Vagina (tissue), 2 donors: ENCODE measurements at places on chromosomes 16 and 17.

GRCh38 chr16:57226701-57227621 is 18.1 kb upstream of the ARL2BP start:
- DNase-seq, result no peak

DNA sequence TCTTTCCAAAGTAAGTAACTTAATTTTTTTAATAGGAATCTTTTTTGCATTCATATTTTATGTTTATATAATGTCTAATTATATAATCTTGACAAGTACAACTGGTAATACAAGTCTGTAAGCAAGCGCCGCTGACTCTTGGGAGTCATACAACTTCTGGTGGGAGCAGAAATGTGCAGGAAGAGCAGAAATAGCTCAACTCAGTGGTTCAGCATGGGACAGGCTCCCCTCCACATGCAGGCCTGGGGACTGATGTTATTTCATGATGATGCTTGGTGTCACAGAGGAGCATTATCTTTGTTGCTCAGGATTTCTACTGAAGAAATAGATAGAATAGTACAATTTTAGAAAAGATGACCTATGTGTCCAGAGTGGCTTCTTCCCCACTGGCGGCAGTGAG is 10.7 kb downstream of the UQCRC2 start:
- DNase-seq, result no peak

- DNase-seq, result no peak
Observed at GRCh38 chr17:40355123-40355803, 9.3 kb downstream of the GJD3 start.

DNA sequence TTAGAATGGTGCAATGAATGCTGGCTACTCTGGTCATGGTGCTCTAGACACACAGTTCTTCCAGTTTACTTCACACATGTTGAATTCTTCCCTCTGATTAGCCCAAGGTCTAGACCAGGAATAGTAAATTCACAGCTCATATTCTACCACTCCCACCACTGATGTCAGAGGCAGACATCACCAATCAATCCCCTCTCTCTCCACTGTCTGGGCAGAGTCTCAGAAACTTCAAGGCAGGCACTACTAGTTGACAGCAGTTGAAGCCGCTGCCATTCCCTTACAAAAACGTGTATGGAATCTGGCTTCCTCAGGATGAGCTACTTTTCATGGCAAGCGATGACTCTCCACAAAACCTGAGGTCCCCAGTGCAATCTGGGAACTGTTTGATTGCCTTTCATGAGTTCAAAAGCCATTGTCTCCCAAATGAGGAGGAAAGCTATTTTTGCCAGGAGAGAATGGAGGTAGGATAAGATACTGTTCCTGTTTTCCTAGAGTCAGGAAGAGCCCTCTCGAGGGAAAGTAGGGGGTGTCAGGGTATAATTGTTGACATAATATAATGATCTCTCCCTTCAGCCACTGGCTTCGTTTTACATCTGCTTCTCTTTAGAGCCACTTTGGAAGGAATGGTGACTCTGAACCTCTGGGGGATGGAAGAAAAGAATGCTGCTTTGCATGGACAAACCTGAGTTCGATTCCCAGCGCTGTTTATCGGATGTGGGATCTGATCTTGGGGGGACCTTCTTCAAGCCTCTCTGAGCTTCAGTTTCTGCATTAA is 90.0 kb downstream of the FOXL1 start:
- DNase-seq, result no peak

- no peak for DNase-seq
Observed at GRCh38 chr16:68236826-68237242, 907 bp upstream of the ESRP2 start.

DNA sequence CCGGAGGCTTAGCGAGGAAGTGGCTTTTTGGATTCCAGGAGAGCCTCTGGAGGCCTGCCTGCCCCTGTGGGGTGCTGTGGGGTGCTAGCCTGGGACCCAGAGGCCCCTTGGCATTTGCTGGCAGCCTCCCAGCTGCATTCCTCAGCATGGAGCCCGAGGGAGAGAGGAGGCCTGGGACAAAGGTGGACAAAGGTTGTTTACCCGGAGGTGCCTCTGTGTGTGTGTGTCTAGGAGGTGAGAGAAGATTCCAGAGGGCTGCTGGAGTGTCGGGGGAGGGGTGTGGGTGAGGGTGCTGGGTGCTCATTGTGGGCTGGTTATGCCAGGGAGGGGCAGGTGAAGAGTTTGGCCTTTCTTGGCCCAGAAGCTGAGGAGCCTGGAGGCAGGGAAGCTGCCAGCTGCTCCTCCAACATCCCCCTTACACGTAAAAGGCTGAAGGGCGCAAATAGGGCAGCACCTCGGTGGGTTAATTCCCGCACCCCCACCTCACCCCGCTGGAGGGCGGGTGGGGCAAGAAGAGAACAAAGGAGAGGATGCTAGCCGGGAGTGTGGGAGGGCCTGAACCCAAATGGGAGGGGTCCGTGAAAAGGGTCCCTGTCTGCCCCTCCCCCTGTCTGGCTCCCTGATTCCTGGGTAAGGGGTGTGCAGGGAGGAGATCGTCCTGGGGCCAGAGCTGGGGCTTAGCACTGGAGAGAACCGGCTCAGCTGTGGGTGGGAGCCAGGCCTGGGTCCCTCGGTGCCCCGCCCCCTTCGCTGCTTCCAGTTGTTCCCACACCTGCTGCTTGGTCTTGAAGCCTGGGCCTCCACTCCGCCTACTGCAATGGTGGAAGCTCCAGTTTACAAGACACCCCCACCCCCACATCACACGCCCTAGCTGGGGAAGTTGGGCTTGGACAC is 9.9 kb downstream of the HEXIM2 start:
- no peak for DNase-seq

- DNase-seq, result no peak
Observed at GRCh38 chr17:3961564-3962047, 2.6 kb downstream of the ATP2A3 start.

- DNase-seq, result no peak
Observed at GRCh38 chr16:12999368-12999767, 98.0 kb downstream of the SHISA9 start.

- no peak for DNase-seq
Observed at GRCh38 chr17:61284174-61284573, 115.5 kb upstream of the TBX2 start.

- no peak for DNase-seq
Observed at GRCh38 chr16:84913315-84913714, 93.5 kb downstream of the CRISPLD2 start.

DNA sequence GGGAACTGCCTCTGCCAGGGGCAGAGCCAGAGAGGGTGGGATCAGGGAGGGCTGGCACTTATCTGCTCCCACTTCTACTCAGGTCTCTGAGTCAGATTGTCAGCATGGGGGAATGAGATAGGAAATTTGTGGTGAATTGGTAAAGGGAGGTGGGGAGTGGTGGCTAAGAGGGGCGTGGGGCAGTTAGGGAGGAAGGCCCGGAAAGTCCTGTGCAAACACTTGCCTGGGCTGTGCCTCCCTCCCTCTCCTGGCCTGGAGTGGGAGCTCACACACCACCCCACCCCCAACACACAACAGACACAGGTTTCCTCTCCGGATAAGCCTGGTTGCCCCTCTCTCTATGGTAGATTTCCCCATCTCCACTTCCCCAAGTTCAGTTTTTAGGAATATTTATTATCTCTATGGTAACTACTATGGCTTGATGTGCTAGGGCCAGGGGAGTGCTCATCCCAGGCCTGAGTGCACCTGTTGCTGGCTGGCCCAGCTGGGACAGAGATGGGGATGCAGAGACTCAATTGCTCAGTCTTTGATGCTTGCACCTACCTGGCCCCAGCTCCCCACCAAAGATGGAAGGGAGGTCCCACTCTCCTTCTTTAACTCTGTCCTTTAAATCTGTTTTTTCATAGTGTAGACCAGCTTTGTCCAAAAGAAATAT is 2.7 kb downstream of the SPNS2 start:
- DNase-seq, result no peak

DNA sequence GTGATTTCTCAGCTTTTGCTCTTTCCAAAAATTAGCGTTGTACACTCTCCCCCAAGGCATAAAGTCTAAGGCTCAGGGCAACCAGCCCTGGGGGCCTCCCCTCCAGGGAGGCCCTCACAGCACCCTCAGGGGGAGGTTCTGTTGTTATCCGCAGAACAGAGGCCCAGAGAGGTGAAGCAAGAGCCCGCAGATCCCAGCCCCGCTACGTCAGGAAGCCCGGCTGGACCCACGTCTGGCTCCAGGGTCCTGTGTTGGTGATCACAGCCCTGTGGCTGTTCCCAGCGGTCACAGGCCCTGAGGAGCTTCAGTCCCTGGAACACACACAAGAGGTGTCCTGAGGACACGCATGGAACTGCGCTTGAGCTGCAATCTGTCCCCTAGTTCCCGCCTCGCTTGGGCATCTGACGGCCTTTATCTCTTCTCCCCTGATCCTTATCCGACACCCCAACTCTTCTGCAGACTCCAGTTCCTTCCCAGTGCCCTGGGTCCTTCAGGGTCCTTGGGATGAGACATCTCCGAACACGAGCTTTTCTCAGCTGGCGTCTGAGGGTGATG is 1.1 kb upstream of the ZG16B start:
- no peak for DNase-seq

DNA sequence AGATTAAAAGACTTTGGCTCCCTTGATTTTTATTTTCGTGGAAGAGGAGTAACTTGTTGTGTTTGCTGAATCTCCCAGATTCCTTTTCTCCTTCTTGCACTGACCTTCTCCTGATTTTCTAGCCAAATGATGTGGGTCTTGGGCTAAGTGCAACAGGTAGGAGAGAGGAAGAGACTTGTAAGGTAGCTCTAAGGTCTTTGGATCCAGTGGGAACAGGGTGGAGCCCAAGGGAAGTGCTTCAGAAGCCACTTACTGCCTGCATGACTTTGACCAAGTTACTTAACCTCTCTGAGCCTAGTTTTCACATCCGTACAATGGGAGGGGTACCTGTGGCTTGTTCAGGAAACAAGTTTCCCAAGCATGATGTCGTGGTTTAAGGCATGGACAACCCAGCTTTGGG is 111.3 kb upstream of the IRX3 start:
- DNase-seq, result no peak

DNA sequence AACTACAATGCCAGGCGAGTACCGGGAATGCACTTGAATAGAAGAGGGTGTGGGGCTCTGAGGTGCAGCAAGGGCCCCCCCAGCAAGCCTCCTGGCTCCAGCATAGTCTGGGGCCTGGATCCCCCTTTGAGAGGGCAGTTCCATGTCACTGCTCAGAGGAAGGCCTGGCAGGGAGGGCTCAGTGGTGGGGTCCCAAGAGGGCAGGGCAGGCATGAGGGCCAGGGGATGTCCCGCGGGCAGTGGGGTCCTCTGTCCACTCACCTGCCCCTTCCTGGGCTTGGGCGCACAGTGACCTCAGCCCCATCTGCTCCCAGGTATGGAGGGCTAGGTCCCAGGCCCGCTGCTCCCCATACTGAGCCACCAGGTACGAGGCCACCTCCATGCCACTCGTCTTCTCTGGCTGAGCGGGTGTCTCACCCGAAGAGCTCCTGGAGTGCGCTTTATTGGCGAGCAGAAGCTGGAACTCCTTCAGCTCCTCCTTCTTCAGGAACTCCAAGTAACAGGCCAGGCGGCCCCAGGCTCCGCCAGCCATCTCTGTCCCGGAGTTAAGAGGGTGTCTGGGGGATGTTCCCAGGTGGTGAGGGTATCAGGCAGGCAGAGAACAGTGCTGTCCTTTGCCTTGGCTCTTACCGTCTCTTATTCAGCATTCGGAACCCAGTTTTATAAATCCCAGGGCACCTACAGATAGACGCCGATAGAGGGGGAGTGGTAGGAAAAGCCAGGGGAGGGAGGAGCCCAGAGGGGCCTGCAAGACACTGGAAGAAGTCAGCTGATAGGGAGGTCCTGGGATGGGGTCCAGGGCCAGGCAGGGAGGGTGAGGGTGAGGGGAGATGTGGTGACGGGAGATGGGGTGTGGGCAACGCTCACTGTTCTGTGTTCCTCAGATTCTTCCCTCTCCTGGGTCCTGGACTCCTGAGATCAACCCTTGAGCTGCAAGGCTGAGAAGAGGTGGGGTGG is 605 bp downstream of the NLRP1 start:
- DNase-seq, result peak; percentile 89

DNA sequence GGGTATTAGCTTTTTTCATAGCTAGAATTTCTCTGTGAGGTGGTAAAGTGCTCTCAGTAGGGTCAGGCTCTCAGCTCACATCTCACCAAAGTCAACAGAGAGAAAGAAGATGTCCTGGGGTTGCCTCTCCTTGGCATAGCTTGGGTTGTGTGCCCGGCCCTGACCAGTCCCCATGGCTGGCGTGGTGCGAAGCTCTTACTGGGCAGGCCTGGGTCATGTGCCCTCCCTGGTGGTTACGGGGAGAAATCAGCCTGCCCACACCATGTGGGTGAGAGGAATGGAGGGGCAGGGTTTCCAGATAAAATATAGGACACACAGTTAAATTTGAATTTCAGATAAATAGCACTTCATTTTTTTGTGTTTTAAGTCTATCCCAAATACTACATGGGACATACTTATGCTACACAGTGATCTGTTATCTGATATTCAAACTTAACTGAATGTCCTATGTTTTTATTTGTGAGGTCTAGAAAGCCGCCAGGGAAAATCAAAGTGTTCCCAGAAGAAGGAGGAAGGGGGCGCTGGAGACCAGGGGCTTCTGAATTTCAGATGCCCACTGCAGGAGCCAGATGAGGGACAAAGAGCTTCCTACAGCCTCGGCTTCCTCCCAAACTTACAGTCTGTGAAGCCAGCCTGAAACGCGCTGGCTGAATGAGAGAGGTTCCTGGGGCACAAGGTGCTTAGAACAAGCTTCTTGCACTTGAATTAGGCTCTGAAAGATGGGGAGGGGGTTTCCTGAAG is 45.4 kb downstream of the NKD1 start:
- no peak for DNase-seq

- DNase-seq, result no peak
Observed at GRCh38 chr17:2346475-2346874, 9.2 kb downstream of the SGSM2 start.

DNA sequence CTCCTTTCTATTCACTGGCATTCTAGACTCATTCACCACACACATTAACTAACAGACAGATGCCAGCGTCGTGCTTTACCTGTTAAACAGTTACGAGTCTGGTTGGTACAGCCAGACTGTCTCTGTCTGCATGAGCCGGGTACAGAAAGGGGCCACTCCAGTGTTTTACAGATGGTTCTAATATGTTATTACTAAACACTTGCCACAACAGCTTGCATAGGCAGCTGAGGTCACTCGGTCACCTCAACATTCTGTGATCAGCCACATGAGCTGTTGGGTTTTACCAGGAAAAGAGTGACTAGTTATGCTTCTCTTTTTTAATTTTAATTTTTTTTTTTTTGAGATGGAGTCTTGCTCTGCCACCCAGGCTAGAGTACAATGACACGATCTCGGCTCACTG is 25.2 kb downstream of the CD300A start:
- peak; percentile 27 for DNase-seq
